Stimulated activated CD4-positive, alpha-beta T cell treated with anti-CD3 and anti-CD28 coated beads, Interleukin-1b, Interleukin-23, amount 100 ng/mL, for 1 hour (primary cell): ENCODE measurements at places on chromosomes 11 and 22.

DNA sequence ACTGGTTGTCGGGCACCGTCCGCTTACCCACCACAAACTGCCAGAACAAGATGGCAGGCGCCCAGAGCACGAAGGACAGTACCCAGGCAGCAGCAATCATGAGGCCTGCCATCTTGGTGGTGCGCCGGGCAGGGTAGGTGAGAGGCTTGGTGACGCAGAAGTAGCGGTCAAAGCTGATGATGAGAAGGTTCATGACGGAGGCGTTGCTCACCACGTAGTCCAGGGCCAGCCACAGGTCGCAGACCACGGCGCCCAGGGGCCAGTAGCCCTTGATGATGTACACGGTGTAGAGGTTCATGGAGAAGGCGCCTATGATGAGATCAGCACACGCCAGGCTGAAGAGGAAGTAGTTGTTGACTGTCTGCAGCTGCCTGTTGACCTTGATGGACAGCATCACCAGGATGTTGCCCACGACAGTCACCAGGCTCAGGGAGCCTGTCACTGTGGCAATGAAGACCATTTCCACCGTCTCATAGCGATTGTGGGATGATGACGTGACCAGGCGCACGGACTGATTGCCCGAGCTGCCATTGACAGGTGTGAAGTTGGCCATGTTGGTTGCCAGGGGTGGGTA lies 4.6 kb downstream of the MDK start:
- DNase-seq, result no peak

DNA sequence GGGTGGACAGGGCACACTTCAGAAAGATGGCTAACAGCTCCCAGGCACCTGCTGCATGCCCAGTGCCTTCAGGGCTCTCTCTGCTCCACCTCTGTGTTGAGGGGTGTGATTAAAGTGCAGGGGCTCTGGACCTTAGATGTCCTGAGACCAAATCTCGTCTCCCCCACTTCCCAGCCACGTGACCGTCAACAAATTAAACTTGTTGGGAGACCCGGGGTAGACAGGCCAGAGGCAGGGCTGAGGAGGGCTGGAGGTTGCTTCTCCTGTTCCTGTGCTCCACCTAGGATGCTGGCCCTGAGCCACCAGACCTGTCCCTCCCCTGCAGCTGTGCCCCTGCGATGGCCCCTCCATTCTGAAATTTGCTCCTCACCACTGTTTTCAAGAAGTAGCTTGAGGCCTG lies 17.0 kb downstream of the NPTXR start:
- DNase-seq, result no peak

DNA sequence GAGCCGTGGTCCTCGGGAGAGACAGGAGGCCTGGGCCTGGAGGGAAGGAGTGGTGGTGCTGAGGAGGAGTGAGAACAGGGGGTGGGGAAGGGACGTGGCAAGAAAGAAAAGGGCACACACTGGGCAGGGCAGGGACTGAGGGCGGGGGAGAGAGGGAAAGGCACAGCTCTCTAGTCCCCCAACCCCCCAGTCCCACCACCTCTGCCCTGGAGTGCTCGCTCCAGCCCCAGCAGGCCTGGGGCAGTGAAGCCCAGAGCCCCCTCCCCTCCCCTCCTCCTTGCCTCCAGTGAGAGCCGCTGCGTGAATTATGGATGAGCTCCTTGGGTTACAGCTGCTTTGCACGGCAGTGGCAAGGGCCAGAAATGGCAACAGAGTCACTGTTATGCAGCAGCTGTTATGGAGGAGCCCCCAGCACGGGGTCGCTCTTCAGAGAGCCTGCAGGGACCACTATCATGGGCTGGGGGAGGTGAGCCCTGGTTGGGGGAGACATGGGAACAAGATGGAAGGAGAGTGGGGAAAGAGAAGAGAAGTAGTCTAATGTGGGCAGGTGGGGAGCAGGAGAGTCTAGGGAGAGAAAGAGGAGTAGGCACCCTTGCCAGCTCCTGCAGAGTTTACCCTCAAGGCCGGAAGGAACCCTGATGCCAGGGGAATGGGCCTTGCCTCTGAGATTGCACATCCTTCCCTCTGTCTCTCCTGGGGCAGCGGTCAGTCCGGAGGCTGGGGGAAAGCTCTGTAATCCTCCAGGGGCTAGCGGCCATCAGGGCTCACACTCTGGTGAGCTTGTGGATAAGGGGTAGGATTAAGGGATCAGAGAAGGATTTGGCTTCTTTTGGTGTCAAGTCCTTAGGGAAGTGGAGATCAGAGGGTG lies 3.6 kb downstream of the RTN4RL2 start:
- DNase-seq, result no peak

GRCh38 chr11:104823657-104824056 lies 74.6 kb downstream of the CASP12 start:
- no peak for DNase-seq

GRCh38 chr11:110184456-110184855 lies 91.3 kb downstream of the ZC3H12C start:
- DNase-seq, result no peak

GRCh38 chr22:43745783-43746356 lies 66.2 kb downstream of the EFCAB6 start:
- DNase-seq, result no peak

DNA sequence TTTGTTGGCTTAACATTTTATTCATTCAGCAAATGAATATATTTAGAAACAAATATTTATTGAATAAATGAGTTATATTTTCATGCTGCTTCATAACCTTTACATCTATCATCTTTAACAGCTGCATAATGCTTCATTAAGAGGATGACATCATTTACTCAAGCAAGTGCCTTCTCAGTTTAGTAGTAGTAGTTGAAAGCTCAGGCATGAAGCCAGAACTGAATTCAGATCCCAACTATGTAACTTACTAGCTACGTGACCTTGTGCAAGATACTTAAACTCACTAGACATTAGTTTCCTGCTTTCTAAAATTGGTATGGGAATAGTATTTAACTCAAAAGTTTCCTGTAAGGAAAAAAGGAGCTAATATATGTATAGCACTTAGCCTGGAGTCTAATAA lies 90.3 kb downstream of the TMPRSS5 start:
- no peak for DNase-seq

- DNase-seq, result no peak
These were observed 206.7 kb upstream of the TBCEL start for GRCh38 chr11:120817158-120817557.

- no peak for DNase-seq
These were observed 697 bp upstream of the PAFAH1B2 start for GRCh38 chr11:117143390-117143789.

DNA sequence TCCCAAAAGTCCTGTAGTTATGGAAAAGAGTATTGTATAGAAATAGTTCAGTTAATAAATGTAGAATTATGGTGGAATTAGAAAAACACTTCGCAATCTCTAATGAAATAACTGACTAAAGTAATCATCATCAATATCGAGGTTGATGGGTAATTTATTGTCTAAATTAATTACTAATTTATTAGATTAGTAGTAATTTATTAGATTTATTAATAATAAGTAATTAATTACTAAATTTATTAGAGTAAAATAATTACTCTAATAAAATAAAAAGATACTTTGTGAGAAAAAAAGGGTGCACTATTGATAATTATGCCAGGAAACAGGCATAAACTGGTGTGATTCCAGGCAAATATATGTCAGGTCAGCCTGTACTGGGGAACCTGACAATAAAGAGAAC lies 455.6 kb downstream of the AASDHPPT start:
- DNase-seq, result no peak

- DNase-seq, result no peak
These were observed 16.0 kb upstream of the CYB5R3 start for GRCh38 chr22:42664976-42665831.

DNA sequence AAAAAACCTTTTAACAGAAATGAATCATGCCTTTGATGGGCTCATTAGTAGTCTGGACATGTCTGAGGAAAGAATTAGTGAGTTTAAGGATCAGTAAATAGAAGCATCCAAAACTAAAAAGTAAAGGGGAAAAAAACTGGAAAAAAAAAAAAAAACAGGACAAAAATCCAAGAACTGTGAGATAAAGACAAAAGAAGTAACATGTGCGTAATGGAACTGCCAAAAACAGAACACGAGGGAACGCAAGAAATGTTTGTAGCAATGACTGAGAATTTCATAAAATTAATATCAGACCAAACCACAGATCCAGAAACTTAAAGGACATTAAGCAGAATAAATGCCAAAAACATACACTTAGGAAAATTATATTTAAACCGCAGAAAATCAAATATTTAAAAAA lies 77.4 kb downstream of the MS4A13 start:
- DNase-seq, result no peak

DNA sequence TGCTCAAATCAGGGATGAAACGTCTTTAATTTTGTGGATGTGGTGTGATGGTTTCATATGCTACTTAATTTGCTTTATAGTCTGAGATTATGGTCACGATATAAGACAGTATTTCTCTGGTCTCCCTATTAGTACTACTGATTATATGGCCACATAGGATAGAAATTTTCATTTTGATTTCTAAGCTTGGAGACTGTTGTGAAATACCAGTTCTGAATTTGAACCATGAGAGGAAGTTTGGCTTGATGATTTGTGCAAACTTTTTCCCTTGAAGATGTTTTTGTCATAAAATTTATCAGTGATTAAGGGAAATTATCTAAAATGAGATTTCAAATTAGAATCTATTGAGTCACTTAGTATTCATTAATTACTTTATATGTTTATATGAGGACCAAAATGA lies 2.7 kb downstream of the RNF169 start:
- DNase-seq, result no peak

DNA sequence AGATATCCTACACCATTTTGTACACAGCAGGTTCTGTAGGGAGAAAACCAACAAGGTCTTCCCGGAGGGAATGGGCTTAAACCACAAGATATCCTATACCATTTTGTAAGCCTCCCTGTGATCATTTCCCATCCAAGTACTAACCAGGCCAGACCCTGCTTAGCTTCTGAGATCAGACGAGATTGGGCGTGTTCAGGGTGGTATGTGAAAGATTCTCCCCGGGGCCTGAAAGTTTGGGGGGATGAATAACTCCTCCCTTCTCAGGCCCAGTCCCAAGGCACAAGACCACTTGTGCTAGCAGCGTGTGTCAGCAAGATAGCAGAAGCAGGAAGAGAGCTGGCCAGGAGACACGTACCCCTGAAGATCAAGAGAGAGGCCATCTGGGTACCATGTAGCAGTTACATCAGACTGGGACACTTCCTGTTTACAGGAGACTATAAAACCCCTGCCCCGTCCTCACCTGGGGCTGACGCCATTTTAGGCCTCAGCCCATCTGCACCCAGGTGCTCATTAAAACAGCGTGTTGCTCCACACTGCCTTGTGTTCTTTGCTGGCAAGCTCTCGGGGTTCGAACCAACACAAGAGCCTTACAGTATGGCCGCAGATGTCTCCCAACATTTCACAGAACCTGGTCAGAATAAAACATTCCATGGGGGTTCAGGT lies 17.3 kb downstream of the MIF start:
- DNase-seq, result no peak

DNA sequence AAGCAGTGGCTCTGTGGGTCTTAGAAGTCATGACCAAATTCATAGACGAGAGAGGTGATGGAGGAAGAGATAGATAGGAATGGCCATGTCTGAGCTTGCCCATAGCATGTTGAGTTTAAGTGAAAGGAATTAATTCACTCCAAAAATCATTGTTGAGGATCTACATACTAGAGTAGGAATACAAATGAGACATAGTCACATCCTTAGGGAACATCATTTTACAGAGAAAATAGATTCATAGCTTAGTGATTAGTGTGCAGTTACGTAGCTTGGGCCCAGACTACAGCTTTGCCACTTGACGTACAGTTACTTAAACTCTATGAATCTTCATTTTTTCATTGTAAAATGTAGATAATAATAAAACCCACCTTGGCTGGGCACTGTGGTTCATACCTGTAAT lies 21.4 kb upstream of the BMAL1 start:
- DNase-seq, result no peak

GRCh38 chr22:49004484-49005399 lies 822.9 kb downstream of the BRD1 start:
- no peak for DNase-seq

DNA sequence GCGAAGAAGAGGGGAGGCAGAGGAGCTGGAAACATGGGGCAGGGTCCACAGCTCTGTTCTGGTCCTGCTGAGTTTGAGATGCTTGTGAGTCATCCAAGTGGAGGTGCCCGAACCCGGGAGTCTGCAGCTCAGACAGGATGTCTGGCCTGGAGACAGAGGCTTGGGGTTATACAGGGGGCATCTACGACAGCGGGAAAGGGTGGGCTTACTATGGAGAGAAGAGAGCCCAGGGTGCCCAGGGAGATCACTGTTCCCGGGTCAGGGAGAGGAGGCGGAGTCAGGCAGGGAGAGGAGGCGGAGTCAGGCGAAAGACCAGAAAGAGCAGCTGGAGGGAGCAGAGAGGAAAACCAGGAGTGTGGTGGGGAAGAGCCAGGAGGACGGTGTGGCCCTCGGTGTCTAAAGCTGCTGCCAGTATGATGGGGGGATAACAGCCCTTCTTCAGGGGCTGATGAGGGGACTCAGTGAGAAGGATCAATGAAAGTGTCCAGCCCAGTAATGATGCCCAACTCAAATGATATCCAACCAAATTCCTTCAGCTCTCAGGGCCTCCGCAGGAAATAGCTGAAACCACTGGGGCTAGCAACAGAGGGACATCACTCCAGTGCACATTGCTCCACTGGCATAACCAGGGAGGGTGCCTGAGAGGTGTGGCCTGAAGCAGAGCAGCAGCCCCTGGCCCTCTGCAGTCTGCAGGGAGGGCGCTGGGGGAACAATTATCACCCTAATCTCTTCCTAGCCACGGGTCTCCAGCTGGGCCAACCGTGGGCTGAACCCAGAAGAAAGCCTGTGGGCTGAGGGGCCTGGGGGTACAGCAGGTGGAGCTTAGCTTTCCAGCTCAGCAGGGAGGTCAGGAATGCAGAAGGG lies 2.6 kb upstream of the LTBP3 start:
- DNase-seq, result no peak

- no peak for DNase-seq
These were observed 314 bp downstream of the RIC8A start for GRCh38 chr11:207863-208180.

DNA sequence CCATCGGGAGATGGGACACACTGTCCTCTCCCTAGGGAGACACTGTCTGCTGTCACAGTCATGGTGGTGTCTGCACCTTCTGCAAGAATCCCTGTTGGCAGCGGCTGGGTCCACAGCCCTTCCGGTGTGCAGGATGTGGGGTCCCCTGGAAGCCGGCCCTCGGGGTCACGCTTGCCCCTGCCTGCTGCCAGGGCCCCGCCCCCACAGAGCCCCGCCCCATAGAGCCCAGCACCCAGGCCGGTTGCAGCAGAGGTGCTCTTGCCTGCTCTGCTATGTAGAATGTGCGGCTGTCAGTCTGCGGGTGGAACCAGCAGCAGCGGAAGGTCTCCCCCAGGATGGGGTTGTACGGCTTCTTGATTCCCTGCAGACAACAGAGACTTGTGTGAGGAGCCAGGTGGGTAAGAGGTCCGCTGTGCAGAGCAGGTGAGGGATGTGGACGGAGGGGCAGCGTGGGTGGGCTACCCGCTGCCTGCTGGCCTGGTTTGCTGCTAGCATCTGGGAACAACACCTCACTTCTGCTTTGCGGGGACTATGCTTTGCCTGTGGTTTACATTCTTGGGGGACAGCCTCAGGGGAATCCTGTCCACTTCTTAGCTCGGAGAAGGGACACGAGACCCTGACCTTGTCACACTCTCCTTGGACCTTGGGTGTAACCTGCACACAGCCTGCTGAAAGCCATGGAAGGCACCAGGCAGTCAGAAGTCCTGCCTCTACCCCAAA lies 44.9 kb upstream of the CARS1 start:
- DNase-seq, result no peak

- DNase-seq, result no peak
These were observed 155.1 kb downstream of the DDX10 start for GRCh38 chr11:108819957-108820356.
